ENCODE measurements at places on chromosomes 3 and 15.

DNA sequence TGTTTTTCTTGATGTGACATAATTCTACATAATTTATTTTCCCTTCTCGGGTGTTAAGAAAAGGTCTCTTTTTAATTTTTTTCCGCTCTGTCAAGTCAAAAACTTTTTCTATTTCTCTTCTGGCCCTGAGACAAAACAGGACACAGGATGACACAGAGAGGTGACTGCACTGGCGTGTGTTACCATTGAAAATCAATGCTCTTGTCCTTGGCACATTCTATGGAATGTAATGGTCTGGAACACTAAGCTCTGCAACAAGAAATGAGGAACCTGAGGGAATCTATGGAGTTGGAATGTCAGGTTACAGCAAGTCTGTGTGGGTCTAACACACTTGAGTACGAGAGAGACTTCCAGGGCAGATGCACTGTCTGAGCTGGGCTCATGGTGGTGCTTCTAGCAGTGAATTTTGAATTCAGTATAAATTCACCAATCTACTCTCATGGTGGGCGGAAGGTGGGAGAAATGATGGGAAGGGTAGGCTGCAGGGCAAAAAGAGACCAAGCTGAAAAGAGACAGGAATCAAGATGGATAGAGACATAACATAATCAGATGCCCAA is 508.3 kb downstream of the TUSC7 start:
- DNase-seq: no peak

DNA sequence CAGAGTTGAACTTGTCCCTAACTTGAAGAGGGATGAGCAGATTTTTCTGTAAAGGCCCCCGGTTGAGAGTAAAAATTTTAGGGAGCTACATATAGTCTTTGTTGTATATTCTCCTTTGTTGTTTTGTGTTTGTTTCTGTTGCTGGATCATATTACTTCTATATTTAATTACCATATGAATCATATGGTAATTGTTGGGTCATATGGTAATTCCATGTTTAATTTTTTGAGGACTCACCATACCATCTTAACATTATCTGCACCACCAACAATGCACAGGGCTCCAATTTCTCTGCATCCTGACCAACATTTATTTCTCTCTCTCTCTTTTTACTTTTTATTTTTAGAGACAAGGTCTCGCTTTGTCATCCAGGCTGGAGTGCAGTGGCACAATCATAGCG is 7.4 kb upstream of the ZFYVE19 start:
- DNase-seq: no peak

- no peak for DNase-seq
Measured at GRCh38 chr3:66322436-66322835, 101.6 kb downstream of the SLC25A26 start.

- peak; percentile 26 for DNase-seq
Measured at GRCh38 chr3:39000008-39000450, 51.7 kb downstream of the SCN11A start.

GRCh38 chr3:48655606-48656005 is 7.1 kb downstream of the CELSR3 start:
- DNase-seq: peak; percentile 30

GRCh38 chr3:18284716-18285115 is 140.4 kb downstream of the SATB1 start:
- no peak for DNase-seq

DNA sequence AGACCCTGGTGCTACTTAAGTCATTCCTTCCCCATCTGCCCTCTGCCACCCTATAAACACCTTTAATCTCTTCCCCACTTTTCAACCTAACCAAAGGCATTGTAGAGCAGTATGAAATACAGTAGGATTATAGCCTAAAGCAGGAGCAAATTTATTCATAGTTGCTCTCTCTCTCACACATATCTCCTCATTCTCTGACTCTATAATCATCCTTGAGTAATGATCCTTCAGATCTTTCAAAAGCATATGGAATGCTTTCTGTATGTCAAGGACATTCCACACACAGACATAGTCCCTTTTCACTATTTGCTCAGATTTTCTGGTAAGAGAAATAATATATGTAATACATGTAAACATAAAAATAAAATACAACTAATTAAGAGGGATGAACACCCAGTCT is 54.1 kb downstream of the TRPC1 start:
- DNase-seq: no peak

DNA sequence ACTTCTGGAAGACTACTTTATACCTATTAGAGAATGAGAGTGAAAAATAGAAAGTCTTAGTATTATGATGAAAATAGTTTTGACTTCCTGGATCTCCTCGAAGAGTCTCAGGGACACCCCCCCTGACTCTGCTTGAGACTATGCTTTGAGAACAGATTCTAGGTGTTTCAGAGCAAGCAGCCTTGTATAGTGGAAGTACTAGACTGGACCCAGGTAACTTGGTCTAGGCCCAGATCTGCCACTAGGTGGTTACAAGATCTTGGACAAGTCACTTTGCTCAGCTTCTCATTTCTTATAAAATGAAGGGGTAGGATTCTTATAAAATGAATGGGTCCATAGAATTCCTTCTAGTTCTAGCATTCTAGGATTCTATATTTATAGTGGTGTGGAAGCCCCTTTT is 9.1 kb downstream of the ABHD5 start:
- DNase-seq: no peak

- DNase-seq: no peak
Measured at GRCh38 chr3:50264383-50264963, 4.5 kb upstream of the SEMA3B start.

DNA sequence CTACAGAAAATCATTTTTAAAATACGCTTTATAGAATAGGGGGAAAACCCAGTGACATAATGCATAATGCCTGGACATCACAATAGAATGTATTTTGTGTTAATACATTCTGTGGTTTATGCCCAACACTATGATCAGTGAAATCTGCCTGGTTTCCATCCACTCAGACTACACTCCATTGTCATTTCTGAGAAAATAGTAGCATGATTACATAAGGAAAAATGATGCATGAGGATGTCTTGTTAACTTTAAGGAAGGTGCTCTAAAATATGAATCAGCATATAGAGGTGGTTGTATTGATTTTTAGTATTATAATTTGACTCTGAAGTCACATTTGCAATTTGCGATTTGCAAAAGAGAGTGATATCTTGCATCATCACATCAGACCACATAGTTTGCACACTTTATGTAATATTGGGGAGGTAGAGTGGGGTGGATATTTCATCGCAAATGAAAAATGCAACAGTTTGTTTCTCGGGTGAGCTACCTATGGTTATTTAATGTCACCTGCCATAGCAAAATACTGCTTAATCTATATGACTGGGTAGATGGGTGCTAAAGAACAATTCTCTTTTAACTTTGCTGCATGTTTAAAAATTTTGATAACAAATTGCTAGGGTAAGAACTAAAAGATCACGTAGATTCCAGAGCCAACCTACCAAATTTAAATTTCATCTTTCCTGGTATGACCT is 403.9 kb downstream of the IL5RA start:
- DNase-seq: no peak

- DNase-seq: no peak
Measured at GRCh38 chr3:115766587-115767482, 143.5 kb downstream of the GAP43 start.

- no peak for DNase-seq
Measured at GRCh38 chr3:27990324-27990723, 251.1 kb upstream of the CMC1 start.

DNA sequence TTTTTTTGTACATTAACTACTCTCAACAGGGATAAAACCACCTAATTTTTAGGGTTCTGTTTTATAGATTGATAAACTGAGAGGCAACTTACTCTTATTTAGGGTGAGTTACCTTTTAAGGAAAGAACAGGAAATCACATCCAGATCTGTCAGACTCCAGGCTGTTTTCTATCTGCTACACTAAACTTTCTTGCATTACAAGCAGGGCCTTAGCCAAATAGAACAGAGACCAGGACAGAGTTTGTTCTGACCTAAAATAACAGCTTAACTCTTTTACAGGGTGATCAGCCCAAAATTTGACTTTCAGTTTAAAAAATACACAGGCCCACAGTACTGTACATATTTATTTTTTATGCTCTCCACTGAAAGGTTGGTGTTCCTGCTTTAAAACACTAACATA is 38.6 kb downstream of the SGO1 start:
- no peak for DNase-seq

DNA sequence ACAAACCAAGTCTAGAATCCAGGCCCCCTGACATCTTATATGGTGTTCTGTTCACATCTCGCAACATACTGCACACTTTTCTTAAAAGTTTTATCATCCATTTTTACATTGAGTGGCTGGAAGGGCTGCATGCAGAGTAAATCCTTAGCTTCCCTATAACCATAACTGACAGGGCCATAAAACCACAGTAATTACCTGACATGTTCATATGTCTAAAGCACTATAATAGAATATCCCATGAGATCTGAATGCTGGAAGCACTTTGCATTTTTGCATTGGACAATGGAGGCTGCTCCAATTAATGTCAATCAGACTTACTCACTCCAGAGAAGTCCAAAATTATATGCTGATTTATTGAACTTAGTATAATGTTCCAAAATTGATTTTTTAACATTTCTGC is 86.6 kb upstream of the HES1 start:
- DNase-seq: no peak

- DNase-seq: no peak
Measured at GRCh38 chr3:153442799-153443487, 280.9 kb downstream of the RAP2B start.

DNA sequence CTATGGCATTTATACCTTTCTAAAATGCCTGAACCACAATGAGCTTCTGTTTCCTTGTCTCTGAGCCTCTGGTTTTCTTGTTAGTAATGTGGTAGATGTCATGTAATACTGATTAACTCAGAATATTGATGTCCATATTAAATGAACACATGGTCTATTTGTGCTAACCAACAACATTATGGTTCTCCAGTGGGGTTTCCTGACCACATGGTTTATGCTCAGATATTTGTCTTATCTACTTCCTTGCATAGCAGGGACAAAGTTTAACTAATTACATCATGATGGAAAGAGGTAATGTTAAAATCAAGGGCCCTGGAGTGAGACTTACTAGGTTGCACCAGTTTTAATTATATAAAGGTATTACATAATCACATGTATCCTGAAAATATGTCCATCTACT is 62.6 kb upstream of the SCN10A start:
- DNase-seq: no peak

DNA sequence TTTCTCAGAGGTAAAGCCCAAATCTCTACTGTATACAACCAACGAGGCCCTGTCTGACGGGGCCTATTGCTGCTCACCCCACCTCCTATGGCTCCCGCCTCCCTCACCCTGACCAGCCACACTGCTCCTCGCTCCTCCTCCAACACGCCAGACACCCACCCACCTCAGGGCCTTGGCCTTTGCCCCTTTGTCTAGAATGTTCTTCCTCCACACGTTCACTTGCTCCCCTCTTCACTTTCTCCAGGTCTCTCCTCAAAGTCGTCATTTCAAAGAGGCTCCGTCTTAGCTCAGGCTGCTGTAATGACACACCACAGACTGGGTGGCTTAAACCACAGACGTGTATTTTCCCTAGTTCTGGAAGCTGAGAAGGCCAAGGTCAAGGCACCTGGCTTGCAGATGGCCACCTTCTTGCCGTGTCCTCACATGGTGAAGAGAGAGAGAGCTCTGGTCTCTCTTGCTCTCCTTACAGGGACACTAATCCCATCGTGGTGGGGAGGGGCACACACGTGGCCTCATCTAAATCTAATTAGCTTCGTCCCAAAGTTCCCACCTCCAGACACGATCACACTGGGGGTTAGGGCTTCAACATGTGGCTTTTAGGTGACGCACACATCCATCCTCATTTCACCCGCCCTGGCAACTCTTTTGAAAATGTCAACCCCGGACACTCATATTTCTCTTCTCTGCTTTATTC is 98.2 kb downstream of the TLE3 start:
- DNase-seq: no peak

GRCh38 chr3:165507060-165507459 is 310.9 kb upstream of the SLITRK3 start:
- no peak for DNase-seq

DNA sequence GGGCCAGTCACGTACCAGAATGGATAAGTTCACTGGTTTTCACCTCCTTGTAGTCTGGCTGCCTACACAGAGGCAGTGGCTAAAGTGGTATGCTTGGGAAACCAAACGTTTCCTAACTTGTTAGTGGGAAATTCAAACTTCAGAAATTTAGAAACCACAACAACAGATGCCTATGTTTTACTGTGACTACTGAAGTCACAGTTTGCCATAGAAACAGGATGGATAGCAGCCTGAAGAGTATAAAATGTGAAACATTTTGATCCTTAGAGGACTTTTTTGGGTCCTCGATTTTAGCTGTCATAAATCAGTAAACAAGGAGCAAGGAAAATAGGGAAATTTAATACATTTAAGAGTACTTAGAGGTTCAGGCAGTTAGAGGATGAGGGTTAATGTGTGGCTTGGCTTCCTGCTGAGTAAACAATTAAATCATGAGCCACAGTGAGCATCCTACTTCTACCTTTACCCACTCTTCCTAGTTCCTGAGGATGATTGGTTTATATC is 48.6 kb downstream of the CMSS1 start:
- no peak for DNase-seq

- no peak for DNase-seq
Measured at GRCh38 chr15:95610945-95611344, 719.6 kb upstream of the NR2F2 start.

GRCh38 chr15:92159481-92159880 is 234.2 kb upstream of the ST8SIA2 start:
- DNase-seq: no peak

GRCh38 chr15:95152741-95153140 is 921.4 kb downstream of the MCTP2 start:
- DNase-seq: no peak

DNA sequence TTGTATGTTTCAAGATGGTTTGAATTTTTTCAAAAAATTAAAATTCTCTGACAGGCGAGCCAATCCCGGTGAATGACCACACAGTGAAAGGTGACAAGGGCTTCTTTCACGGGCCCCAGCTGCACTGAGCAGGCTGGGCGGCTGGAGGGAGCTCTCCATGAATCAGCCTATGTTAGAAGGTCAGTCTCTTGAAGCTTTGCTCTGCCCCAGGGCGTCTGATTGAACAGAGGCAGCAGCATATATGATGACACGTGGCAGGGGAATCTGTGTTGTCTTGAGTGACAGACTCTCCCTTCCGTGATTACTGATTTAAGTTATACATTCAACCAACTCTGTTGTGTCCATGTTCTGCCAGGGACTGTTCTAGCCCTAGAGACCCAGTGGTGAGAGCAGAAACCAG is 51.5 kb downstream of the ISG20 start:
- no peak for DNase-seq

DNA sequence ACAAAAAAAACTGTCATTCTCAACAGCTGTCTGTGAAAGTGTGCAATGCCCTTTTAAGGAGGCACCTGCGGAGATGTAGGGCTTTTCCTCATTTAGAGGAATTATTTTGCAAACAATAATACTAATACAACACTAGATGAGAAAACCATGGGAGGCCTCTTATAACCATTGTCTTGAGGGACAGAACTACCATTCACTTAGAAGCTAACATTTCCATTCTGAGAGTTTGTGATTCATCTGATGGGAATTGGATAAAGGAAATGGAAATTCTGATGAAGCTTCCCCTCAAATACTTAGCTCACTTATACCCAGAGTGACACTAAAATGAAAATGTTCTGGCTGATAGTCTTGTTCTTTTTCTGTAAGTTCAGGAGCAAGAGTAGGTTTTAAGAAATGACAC is 147.7 kb downstream of the CADPS start:
- no peak for DNase-seq

- peak; percentile 28 for DNase-seq
Measured at GRCh38 chr3:89098964-89099585, 8.3 kb upstream of the EPHA3 start.

- DNase-seq: no peak
Measured at GRCh38 chr3:4813909-4814304, 165.3 kb upstream of the BHLHE40 start.

All from CD4-positive, alpha-beta T cell treated with Interleukin-15 for 4 hours (primary cell).